ENCODE measurements at places on chromosomes 3 and 15.

DNA sequence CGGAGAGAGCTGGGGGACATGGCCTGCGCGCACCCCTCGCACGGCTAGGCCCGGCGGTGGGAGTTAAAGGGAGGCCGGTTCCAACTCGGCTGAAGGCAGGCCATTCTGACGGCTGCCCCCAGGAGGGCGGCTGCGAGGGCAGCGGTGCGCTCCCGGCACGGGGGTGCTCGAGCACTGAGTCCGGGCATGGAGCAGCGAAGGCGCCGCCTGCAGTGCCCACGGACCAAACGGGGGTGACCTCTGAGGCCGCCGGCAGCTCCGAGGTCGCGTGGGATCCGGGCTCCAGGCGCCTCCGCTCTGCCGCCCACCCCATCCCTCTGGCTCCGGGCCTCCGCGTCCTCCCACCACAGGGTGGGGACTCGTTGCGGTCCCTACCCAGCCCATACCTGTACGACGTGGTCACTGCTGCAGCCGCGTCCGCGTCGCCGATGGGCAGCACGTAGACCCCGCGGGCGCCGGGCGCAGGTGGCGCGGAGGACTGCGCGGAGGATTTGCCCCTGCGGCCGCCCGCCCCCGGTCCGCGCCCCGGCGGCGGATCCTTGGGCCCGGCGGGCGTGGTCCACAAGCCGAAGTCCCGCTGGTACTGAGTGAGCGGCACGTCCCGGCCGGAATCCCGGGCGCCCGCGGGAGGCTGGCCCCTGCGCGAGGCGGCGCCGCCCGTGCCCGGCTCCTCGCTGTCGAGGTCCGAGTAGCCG is 469 bp downstream of the MAP6D1 start:
- DNase-seq = peak; percentile 12

- DNase-seq = no peak
These were observed 406.0 kb downstream of the ZBTB20 start for GRCh38 chr3:114741066-114741465.

DNA sequence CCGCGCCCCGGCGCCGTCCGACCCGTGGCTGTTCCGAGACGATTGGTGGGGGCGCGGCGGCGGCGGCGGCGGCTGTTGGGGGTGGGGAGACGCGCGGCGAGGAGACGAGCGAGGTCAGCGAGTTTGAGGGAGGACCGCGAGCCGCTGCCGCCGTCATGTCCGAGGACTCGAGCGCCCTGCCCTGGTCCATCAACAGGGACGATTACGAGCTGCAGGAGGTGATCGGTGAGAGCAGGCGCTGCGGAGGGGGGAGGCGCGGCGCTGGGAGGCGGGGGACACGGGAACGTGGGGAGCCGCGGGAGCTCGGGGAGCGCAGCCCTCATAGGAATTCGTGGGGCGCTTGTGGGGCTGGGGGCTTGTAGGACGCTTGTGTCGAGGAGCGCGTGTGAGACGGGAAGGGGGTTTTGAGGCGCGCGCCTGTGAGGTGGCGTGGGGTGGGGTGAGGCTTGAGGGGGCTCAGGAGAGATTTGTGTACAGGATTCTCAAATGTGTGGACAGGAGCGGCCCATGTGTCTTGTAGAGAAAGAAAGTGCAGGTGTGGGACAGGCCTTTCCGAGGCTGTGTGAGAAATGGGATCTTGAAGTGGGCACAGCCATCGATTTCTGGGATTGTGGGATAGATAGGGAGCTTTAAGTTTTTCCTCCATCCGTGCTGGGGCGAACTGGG is 518 bp downstream of the OXSR1 start:
- no peak for DNase-seq

DNA sequence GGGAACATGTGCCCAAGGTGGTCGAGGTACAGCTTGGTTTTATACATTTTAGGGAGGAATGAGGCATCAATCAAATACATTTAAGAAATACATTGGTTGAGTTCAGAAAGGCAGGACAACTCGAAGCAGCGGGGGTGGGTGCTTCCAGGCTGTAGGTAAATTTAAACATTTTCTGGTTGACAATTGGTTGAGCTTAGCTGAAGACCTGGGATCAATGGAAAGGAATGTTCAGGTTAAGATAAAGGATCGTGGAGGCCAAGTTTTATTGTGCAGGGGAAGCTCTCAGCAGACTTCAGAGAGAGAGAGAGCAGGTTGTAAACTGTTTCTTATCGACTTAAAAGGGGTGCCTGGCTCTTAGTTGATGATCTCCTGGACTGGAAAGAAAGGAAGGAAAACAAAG is 11.3 kb downstream of the CPN2 start:
- DNase-seq = no peak

- no peak for DNase-seq
These were observed at the start of gene CPEB1 for GRCh38 chr15:82647045-82647834. TSS of gene CPEB1 (minus strand) at chr15:82647363. CDS start at chr15:82628459, 18,904 bp downstream.

DNA sequence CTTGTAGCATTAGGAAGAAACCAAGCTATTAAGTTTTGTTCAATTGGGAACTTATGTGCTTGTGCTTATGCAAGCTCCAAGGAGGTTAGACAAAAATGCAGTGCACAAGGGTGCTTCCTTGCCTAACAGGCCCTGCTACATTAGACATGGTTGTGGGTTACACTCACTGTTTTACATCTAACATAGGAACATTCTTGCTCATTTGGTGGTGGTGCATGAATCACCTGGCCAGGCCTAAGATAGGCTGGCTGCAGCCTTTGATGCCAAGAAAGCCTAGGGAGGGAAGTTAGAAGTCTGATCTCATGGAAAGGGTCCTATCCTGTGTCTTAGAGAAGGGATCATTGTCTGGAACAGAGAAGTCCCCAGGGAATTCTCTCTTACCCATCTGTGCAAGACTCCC is 43.5 kb downstream of the CA12 start:
- no peak for DNase-seq

GRCh38 chr3:153961494-153961893 is 159.7 kb upstream of the ARHGEF26 start:
- DNase-seq = no peak

DNA sequence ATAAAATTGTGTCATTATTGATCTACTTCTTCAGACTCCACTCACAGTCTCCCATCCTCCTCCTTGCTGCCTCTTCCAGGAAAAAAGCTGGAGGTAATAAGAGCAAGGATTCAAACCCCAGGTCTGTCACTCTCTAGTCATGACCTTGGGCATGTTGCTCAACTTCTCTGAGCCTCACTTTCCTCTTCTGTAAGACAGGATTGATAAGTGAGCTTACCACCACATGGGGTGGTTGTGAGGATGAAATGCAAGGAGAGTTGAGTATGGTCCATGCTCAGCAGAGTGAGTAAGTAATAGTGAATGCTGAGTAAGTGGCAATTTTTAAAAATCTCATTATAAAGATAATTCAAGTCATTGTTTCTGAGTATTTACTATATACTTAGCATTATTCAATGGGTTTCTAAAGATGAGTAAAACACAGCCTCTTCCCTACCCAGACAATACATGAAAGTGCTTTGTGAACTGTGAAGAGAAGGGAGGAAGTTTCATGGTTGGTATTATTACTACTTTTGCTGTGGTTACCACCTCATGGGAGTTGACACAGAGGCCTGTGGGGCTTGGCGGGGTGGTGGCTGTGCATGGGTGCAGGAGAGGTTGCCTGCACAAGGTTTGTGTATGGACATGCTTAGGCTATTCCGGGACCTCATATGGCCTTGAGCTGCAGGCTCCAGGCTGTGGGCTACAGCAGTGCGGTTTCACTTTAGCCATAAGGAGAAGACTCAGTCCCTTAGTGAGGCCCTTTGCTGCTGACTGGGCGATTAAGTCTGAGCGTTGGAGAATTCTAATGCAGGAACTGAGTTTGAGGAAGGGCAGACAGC is 30.0 kb downstream of the SLC6A11 start:
- no peak for DNase-seq

GRCh38 chr3:73592154-73593144 is 32.3 kb downstream of the PDZRN3 start:
- DNase-seq = no peak

- no peak for DNase-seq
These were observed 91.8 kb upstream of the LMOD3 start for GRCh38 chr3:69214241-69214640.

DNA sequence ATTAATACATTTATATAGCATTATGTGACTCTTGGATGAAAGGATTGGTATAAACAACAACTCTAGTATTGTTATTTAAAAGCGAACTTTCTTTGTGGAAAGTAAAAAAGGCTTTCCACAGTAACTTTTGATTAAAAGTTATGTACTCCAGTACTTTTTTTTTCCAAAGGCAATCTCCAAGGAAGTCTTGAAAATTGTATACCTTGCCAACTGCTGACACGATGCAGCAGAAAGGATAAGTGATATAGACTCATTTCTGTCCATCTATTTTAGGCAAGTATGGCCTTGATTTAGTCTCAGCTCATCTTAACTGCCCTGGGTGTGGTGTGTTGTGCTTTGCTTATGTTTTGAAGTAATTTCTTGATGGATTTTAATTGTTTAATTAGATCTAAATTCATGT is 79.7 kb downstream of the OTOL1 start:
- no peak for DNase-seq

DNA sequence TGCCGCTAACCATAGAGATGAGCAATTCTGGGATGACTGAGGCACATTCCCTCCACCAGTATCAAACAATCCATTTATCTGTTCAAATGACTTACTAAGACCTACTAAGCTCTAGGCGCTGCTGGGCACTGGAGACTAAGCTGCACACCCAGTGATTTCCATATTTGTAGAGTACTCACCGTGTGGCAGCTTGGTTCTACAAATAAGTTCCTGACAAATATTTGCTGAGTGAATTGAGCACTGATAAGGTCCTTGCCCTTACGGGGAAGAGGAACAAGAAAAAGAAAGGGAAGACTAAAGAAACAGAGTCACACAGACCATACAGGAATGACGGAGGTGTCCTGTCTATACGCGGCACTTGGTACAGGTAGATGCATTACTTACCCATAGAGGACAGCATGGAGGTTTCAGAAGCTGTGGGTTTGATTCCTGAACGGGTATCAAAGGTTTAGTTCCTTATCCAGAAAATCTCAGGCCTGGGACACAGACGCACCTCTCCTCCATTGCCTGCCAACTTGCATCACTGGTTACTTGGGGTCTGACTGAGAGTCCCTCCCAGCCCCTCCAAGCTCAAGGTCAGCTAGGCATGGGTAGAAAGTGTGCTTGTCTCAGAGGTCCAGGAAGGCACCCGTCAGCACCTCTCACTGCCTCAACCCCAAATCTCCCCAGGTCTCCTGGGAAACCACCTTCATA is 298.6 kb upstream of the LYSMD4 start:
- DNase-seq = no peak

GRCh38 chr3:106920609-106921008 is 456.6 kb upstream of the CCDC54 start:
- DNase-seq = no peak

DNA sequence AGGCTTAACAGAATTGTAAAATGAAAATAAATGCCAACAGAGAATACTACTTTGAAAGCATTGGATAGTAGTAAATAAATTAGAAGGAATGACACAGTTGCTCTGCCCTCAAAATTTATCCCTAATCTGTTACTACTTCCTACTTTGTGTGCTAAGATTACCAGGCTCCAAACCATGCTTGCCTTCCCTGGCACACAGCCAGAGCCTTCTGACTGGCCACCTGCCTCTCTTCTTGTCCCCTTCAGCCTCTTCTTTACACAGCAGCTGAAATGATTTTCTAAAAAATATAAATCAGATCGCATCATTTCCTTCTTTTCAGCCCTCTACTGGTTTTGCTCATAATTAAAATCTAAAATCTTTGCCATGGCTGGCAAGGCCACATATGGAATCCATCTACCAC is 334.1 kb downstream of the FHIT start:
- no peak for DNase-seq

- DNase-seq = no peak
These were observed 92.3 kb upstream of the COL8A1 start for GRCh38 chr3:99545941-99546580.

DNA sequence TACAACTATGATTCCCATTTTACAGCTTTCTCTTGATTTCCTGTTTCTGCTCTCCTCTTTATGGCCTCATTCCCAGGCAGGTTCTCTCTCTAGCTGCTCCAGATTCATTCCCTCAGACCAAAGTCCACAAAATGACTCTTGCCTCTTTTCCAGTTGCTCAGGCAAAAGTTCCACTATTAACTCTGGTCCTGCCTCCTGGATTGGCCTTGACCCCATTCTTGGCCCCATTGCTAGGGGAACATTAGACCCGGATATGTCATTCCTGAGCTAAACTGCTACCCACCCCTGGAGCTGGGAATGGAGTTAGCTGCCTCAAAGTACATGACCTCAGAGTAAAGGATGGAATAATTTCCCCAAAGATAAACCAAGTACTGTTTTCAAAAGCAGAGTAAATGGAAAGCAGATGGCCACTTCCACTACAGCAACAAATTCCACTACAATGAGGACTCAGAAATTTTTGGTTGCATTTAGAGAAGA is 73.0 kb upstream of the GAP43 start:
- DNase-seq = no peak

DNA sequence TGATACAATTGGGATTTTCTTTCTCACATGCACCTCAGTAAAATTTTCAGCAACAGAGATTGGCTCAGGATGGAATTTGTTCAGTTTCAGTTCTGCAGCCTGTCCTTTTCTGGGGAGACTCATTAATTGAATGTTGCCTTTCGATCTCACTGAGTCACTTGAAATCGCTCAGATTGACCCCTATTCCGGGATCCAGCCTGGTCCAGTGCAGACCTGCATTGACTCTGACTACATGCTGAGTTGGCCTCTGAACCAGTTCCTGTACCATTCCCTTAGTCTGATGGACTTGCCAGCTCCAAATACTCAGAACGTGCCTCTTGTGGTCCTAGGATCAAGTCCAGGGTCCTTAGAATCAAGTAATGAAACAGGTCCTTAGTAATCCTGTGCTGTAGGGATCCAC is 9.4 kb downstream of the IGF1R start:
- DNase-seq = no peak

DNA sequence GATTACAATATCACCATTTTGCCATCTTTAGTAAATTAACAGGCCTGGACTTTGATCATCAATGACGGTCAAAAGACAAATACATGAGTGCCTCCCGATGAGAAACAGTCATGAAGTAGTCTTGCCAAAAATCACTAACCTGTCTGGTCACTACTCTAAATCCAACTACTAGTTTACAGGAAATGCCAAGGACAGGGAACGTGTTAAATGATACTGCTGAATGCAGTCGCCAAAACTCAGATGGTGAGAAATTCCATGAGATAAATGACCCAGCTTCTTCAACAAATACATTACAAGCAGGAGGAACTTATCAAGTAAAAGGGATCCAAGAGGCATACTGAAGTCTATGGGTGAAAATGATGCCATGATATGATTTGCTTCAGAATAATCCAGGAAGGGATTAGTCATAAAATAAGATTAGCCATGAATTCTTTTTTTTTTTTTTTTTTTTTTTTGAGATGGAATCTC is 35.8 kb upstream of the ATP13A3 start:
- DNase-seq = no peak

DNA sequence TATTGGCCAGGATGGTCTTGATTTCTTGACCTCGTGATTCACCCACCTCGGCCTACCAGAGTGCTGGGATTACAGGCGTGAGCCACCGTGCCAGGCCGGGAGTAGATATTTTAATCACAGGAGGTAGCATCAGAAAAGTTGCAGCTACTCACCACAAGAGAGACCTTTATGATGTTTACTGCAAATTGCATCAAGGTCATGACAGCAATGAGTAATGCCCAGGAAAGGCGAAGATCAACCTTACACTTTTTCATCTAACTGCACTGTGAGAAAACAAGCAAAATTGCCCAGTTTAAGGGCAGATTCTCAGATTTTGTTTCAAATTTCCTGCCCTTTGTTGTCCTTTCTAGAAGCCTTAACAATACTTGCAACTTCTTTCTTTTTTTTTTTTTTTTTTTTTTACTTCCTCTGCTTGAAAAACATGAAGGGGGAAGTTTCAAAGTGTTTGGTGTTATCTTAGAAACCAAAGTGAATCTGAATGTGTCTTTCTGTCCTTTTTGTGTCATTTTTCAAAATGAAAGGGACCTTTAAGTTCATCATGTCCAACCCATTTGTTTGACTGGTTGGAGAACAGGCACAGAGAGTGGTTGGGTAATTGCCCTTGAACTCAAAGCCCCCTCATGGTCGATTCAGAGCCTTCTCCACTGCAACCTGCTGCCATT is 25.0 kb downstream of the TGFBR2 start:
- peak; percentile 44 for DNase-seq

Data from stimulated activated CD4-positive, alpha-beta T cell treated with anti-CD3 and anti-CD28 coated beads, TNF-alpha, amount 100 ng/mL, for 24 hours (primary cell).